Activated CD4-positive, CD25-positive, alpha-beta regulatory T cell (primary cell): ENCODE measurements at places on chromosomes 7 and 10.

DNA sequence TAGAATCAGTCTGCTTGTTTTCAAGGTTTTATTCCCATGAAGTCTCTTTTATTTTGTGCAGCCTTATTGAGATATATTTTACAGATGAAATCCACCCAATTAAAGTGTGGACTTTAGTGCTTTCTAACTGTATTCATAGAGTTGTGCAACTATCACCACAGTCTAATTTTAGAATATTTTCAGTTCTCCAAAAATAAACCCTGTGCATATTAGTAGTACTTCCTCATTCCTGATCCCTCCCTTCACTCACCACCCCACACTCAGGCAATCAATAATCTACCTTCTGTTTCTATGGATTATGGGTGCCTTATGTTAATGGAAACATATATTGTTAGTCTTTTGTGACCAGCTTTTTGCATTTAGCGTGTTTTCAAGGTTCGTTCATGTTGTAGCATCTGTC lies 185.7 kb upstream of the TMEM72 start:
- no peak for DNase-seq

DNA sequence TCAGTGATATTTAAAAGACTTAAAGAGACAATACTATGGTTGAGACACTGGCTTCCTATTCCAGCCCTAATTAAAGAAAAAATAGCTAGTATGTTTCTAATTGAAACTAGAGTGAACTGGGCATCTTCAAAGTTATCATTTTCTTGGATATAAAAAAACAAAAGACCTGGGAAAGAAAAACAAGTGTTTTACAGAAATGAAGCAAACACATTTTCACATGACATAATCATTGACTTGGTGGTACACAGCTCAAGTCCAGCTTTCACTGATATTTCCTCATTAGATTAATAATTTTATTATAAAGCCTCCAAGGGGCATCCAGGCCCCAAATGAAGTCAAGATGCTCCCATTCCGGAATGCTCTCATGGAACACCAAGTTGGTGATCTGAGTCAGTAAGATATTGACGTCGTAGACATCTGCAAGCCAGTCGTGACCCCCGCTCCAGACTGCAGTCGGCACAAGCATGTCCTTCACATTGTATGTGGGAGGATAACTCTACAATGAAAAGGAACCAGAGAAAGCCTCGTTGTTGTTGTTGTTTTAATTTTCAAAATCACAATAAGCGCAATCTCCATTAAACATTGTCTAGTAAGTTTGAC lies 7.5 kb upstream of the CH25H start:
- DNase-seq: no peak

DNA sequence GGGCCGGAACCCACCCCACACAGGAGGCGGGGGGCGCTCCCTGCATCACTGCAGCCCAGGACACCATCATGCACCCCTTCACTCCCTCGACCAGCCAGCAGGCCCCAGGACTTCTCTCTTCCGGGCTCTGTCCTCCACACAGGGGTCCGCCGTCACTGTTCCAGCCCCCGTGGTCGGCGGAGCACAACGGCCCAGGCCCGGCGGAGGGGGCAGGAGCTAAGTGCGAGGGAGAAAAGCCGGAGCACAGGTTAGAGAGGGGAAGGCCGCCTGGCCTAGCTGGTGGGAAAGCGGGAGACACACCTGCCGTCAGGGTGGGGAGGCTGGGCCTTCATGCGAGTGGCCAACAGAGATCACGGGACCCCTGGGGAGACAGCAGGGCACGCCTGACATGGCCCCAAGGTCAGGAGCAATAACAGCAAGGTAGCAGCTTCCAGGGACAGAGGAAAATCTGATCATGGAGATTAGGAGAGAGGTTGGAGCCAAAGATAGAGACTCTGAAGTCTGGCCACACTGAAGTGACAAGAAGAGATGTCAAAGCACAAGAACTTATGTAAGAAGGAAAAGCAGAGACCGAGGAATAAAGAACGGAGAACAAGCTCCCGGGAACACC lies 151.1 kb downstream of the MAD1L1 start:
- DNase-seq: no peak

- DNase-seq: no peak
Measured at GRCh38 chr10:36254199-36254598, 612.1 kb upstream of the FZD8 start.

- no peak for DNase-seq
Measured at GRCh38 chr10:13989616-13990015, 341.1 kb downstream of the FRMD4A start.

GRCh38 chr7:16436306-16436705 lies 15.0 kb upstream of the CRPPA start:
- no peak for DNase-seq

GRCh38 chr10:99540657-99541531 lies 8.2 kb downstream of the NKX2-3 start:
- DNase-seq: no peak

DNA sequence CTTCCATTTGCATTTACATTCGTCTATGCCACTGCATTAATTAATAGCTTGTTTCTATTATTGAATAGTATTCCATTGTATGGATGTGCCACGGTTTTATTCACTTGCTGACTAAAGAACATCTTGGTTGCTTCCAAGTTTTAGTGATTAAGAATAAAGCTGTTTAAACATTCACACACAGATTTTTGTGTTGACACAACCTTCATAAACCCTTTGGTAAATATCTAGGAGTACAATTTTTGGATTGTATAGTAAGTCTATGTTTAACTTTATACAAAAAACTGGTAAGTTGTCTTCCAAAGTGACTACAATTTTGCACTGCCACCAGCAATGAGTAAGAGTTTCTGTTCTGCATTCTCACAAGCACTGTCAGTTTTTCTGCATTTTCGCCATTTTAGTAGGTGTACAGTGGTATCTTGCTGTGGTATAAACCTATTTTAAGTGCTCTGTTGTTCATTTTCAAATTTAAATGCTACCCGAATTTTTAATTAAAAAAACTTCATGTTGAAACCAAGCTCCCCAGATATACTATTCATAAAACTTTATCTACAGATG lies 121.4 kb downstream of the RNF133 start:
- no peak for DNase-seq

- no peak for DNase-seq
Measured at GRCh38 chr7:117901089-117901797, 28.0 kb upstream of the CTTNBP2 start.

DNA sequence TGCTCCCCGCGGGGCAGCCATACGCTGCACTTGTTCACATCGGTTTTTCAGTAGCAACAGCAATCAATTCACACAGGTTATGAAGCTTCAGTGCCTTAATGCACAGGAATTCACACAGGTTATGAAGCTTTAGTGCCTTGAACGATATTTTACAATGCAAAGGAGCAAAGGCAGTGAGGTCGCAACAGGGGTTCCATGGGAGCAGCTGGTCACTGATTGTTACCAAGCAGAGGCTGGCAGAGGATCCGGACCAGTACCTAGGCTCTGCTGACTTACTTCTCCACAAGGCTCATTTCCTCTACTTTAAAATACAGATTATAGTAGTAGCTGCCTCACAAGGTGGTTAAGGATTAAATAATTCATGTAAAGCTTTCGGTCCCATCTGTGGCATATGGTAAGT lies 95.2 kb upstream of the ODAD2 start:
- no peak for DNase-seq

GRCh38 chr7:145584401-145584800 lies 532.2 kb upstream of the CNTNAP2 start:
- DNase-seq: no peak

GRCh38 chr10:60141896-60142559 lies 235.7 kb upstream of the CCDC6 start:
- no peak for DNase-seq

DNA sequence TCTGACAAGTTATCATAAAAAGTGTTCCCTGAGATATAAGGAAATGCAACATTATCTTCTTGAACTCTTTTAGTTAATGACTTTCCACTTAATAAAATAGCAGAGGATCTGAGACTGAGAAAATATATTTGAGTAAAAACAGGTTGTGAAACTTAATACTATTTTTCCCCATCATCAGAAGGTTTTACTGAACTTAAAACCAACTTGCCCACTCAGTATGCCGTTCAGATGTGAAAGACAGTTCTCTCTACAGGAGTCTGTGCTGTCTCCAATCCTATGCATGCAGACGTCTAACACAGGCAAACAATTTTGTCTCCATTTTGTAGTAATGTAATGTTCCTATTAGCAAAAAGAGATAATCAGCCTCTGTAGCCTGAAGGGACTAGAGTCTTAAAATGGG lies 38.2 kb upstream of the CYP2C18 start:
- DNase-seq: no peak

DNA sequence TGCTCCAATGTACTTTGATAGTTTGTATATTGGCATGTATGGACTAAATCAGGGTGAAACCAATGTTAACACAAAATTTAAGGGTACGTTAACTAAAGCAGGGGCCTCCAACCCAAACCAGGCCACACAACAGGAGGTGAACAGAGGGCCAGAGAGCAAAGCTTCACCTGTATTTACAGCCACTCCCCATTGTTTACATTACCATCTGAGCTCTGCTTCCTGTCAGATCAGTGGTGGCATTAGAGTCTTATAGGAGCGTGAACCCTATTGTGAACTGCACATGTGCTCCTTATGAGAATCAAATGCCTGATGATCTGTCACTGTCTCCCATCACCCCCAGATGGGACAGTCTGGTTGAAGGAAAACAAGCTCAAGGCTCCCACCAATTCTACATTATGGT lies 62.0 kb upstream of the SCIN start:
- DNase-seq: no peak

GRCh38 chr7:2005786-2006185 lies 227.0 kb downstream of the MAD1L1 start:
- DNase-seq: no peak

DNA sequence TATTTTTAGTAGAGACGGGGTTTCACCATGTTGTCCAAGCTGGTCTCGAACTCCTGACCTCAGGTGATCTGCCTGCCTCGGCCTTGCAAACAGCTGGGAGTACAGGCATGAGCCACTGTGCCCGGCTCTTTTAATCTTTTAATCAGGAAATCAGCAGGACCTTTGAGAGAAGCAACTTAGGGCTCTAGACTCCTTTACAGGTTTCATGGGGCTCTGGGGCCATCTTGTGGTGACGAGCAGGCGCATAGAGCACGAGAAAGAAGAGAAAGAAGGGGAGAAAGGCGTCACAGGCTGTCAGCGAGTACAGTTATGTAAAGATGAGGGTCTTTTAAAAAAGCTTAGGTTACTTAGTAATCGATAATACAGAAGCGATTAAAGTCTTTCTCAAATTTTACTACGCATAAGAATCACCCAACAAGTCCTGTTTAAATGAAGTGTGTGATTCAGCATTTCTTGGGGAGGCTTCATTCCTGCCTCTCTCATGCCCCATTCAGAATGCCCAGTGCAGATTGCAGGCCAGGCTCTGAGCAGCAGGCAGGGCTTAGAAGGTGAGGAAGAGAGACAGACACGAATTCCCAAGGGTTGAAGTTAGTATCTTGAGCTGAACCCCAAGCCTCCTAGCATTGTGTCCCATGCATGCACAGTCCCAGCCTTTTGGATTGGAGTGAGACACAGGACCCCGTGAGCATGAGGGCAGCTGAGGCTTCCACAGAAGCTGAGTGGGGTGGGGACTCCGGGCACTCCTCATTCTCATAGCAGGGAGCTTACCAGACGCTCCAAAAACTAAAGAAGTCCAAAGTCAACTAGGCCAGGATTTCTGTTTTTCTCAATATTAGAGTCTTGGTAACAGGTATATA lies 23.6 kb upstream of the PFKP start:
- no peak for DNase-seq

DNA sequence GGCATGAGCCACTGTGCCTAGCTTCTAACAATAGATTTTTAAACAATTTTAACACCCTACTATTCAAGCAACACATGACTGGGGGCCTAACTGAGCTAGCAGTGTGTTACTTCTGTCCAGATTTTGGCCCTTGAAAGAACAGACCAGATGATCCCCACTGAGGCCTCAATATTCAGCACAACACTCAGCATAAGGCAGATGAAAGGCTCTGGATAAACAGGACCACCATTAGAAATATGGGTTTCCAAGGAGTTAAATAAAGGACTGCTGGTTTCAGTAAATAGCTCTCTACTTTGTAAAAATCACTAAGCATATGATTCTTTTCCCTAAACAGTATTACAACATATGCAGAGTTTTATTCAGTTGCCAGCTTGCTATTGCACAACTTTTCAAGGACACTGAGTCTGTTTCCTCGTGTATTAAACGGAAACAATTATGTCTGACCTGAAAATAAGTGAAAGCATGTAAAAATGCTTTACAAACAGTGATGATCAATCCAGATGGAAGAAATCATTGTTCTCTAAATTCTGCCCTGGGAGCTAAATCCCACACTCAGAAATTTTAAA lies 23.8 kb upstream of the FZD1 start:
- no peak for DNase-seq

- no peak for DNase-seq
Measured at GRCh38 chr7:127946847-127947246, 84.4 kb downstream of the LRRC4 start.

- DNase-seq: no peak
Measured at GRCh38 chr7:135251496-135252391, 18.1 kb downstream of the STRA8 start.

- DNase-seq: no peak
Measured at GRCh38 chr7:22654831-22655230, 72.2 kb upstream of the IL6 start.

GRCh38 chr7:16619979-16620408 lies 25.6 kb downstream of the ANKMY2 start:
- DNase-seq: no peak

- DNase-seq: no peak
Measured at GRCh38 chr7:8739837-8740236, 306.4 kb downstream of the NXPH1 start.

DNA sequence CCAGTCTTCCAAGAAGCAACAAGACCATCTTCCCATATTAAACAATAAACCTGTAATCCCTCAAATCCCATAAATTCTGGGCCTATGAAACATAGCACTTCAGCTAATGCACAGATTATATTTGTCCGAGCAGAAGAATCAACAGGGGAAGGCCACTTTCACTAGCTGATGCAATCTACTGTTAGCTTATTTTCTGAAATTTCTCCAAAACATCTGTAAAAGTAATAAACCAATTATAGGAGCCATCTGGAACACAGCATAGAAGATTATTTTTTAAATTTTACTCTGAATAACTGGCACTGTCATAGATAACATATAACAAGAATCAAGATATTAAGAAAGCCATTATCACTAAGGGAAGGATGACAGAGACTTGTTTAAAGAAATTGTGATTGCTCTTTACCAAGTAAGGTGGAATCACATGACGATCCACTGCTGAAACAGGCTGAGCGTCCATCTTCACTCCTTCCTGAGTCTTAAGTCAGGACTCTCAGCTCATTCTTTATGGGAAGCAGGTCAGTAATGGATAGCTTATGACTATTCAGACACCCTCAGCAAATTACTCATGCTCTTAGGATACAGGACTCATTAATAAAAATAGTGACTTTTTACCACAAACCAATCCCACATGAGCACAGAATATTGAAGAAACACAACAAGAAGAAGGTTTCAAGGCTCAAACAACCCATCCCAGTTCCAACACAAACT lies 719.5 kb downstream of the XPNPEP1 start:
- DNase-seq: no peak
